Foreskin fibroblast (primary cell): ENCODE measurements at places on chromosomes 1 and 21.

DNA sequence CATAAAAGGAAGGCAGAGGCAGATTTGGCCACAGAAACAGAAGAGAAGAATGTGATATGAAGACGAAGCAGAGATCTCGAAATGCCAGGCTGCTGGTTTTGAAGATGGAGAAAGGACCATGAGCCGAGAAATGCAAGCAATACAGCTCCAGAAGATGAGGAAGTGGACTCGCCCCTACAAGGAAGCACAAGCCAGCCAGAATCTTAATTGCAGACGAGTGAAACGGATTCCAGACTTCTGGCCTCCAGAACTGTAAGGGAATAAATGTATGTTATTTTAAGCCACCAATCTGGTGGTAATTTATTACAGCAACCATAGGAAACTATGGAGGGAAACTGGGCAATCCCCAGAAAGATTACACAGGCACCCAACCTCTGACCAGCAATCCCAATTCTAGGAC is 24.1 kb downstream of the TARBP1 start:
- DNase-seq = no peak

- DNase-seq = no peak
Measured at GRCh38 chr1:88189525-88189924, 494.5 kb upstream of the PKN2 start.

- DNase-seq = peak; percentile 12
Measured at GRCh38 chr1:178094739-178095645, 1.1 kb downstream of the RASAL2 start.

DNA sequence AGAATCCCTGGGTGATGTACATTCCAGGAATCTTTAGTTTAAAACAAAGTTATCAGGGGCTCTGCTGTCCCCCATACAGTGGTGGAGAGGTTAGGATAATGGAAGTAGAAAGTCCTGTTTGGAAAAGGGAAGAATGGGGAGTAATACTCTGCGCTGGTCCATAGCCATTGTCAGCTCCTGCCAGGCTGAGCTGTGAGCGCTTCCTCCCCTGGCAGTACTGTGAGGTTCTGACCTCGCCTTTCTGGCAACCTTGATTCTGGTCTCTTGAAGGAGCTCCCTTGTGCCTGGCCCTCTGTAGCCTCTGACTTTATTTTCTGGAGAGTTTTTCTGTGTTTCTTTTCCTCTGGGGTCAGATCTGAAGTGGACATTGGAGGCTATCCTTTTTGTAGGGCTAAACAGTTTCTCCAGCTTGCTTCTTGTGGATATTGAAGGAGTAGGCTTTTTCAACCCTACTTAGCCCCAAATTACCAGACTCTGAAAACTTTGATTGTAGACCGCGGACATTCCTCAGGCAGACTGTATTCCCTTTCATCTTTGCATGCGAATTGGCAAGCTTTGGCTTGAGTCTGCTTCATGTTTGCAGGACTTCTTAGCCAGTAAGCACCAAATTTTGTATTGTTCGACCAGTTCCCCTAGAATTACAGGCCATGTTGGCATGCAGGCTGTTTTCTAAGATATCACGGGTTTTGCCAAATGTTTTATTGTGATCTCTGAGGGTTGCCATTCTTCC is 13.8 kb downstream of the UBE4B start:
- no peak for DNase-seq

- peak; percentile 91 for DNase-seq
Measured at GRCh38 chr1:224579526-224579925, 36.6 kb upstream of the CNIH3 start.

DNA sequence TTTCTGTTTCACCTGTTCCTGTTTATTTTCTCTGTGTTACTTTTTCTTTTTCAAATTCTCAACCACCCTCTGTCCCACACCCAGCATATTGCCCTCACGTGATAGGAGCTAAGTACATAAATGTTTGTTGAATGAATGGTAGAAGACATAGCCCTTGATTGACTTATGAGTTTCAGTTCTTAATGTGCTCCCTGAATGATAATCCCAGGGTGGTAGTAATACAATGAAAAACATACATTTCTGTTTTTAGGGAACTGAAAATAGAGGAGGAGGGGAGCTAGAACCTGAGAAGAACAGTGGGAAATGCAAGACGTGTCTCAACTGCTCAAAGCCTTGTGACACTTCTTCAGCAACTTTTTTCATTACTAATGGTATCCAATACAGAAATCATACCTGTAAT is 147.1 kb downstream of the SPATA46 start:
- DNase-seq = no peak

DNA sequence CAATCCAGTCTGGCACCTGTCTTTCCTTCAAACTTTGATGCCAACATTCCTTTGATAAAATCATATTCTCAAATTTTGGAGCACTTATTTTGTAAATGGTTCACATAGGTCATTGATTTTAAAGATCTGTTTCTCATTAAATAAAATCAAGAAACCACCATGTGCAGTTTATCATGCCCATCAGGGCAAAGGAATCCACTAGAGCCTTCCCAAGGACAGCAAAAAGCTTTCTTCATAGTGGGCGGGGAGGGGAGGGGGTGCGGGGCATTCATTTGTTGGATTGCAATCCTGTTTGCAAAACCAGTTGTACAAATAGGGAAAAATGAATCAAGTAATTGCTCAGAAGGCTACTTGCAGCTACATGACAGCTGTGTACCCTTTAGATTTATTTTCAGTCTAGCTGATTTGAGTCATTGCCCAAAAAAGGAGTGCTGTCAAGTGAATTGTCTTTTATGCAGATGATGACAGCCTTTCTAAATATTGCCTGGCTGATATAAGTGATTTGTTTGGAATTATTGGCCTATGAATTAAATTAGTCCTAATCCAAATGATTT is 23.0 kb downstream of the LRRC8B start:
- DNase-seq = peak; percentile 82

- peak; percentile 58 for DNase-seq
Measured at GRCh38 chr1:206699626-206700025, 14.9 kb downstream of the MAPKAPK2 start.

GRCh38 chr1:53576866-53577760 is 117.9 kb downstream of the DMRTB1 start:
- no peak for DNase-seq

DNA sequence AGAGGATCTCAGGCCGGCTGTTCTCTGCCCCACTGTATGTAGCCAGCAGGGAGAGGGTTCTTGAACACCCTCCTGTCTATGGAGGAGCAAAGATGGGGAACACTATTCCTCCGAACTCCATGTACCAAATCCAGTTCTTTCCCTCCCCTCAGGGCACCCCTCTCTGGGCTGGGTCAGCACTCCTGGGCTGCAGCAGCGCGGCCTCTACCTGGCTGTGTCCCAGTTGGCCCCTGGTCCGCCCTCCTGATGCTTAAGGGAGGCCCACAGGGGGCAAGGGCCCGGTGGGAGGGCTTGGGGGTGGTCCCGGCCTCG is 471 bp upstream of the ADPRS start:
- DNase-seq = no peak

DNA sequence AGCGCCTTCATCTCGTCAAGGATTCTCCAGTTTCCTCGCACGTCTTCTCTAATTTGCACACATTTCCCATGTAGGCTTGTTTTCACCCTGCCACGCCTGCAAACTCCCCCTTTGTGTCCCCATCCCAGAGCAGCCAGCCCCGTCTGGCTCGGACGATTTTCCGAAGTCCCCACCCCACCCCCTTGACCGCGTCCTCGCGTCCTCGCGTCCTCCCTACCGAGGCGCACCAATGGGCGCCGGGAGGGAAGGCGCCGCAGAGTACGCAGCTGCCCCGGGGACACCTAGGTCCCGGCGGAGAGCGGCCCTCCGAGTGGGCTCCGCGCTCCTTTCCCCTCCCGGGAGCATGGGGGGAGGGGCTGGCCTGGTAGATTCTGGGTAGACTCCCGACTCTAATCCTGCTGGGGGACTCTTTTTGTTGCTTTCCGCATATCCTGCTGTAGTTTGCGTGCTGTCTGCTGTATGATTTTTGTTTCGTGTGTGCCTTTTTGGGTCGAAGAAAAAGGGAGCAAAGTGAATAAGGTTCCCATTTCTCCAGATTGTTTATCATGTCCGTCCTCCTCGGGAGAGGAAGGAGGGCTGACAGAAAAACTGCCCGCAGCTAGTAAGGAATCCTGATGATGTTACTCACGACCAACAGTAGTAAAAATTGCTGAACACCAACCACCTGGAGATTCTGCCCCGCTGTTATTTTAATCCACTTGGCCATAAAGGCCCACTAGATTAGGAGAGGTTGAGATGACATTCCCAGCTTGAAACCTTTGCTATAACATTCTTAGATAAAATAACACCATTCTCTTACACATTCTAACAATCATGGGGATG is 1.5 kb downstream of the CACHD1 start:
- DNase-seq = peak; percentile 33

- no peak for DNase-seq
Measured at GRCh38 chr1:233490488-233490887, 123.4 kb upstream of the KCNK1 start.

GRCh38 chr1:64654519-64655341 is 90.1 kb upstream of the RAVER2 start:
- peak; percentile 9 for DNase-seq

- DNase-seq = peak; percentile 45
Measured at GRCh38 chr1:227887697-227888403, 59.9 kb downstream of the WNT9A start.

DNA sequence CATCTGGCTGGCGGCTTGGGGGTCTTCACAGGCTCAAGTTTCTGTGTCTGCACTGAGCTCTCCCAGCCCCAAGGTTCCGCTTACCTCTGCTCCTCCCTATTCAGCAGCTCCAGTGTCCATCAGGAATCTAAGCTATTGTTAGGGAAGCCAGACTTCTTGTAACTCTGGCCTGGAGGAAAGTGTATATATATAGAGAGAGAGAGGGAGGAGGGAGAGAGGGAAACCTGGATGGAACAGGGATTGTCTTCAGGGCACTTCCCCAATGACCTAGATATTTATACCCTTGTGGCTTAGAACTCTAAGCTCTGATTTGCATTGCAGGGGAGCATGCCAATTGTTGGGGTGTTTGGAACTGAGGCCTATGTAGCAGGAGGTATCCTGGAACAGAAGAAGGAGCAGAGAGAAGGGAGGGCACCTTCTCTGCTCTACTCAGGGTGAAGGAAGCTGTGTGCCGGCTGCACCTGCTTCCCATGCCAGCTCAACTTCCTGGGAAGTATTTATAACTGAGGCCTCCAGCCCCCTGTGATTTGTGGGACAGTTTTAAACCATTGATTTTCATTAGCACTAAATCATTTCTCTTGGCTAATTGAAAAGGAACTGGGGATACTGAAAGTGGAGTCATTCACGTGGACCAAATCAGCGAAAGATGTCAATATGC is 70.9 kb downstream of the NAV1 start:
- no peak for DNase-seq

- DNase-seq = peak; percentile 67
Measured at GRCh38 chr1:231420959-231421545, 1.0 kb downstream of the EGLN1 start.

- DNase-seq = no peak
Measured at GRCh38 chr1:182845379-182845778, 6.2 kb downstream of the DHX9 start.

- no peak for DNase-seq
Measured at GRCh38 chr1:210662291-210663050, 333.8 kb downstream of the HHAT start.

DNA sequence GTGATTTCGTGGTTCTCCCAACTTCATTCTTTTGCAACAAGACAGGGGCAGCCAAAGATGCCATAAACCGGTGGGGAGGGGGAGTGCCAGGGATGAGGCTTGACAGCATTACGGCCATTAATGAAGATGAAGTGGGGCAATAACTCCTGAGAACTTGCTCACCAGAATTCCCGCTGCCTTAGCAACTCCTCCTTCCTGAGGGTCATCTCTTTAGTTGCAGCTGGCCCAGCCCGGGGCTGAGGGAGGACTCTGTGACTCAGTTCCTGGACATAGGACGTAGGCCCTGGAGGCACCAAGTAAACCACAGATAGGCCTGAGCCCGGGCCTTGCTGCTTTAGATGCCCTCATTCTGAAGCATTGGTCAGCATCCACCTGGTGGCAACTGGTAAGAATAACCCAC is 330.2 kb downstream of the RRAGC start:
- no peak for DNase-seq
